ENCODE measurements at places on chromosomes 13 and 19. TPM values are rescaled to one million over a fixed set of nuclear protein-coding genes. Genes with fewer than 3 reads are reported as not detected.

Gene TEX26
- total RNA-seq = not detected

Gene CDC42EP5
- 68.9 TPM for total RNA-seq

Gene MAP4K1
- total RNA-seq = 0.15 TPM

Gene ZNF728
- total RNA-seq = not detected

Gene GRIK5
- total RNA-seq = 0.04 TPM

Gene FBXO17
- 24.5 TPM for total RNA-seq

Gene C19orf73
- total RNA-seq = 4.1 TPM

Gene NDUFA7
- 96.4 TPM for total RNA-seq

Gene GPC6
- total RNA-seq = 4.7 TPM

Gene NCR1
- not detected for total RNA-seq

Gene SLC10A2
- not detected for total RNA-seq

Data from hair follicular keratinocyte (primary cell).